ENCODE measurements at places on chromosomes 1 and 21. TPM values are rescaled to one million over a fixed set of nuclear protein-coding genes. Genes with fewer than 3 reads are reported as not detected.

The C1orf159 gene
- total RNA-seq = 4.5 TPM

The PSMA5 gene
- 47.2 TPM for total RNA-seq

The ERVH48-1 gene
- not detected for total RNA-seq

The LRRC71 gene
- 0.13 TPM for total RNA-seq

The SMG5 gene
- 31.1 TPM for total RNA-seq
